Endodermal cell (in vitro differentiated cells): ENCODE measurements at places on chromosomes 6 and 20. TPM values are rescaled to one million over a fixed set of nuclear protein-coding genes. Genes with fewer than 3 reads are reported as not detected.

Gene VARS1
- total RNA-seq = 81.4 and 91.2 TPM in 2 replicates

Gene HRH3
- 0.16 TPM in 1 of 3 replicates, not detected in the others for total RNA-seq

Gene SRSF12
- total RNA-seq = 7.5 and 9.2 TPM in 2 replicates

Gene PRL
- total RNA-seq = not detected in 3 replicates

Gene DDX27
- total RNA-seq = 44.1 and 45.2 TPM in 2 replicates

Gene CST7
- total RNA-seq = not detected in 3 replicates

Gene SIRPD
- total RNA-seq = not detected in 2 replicates

Gene CPXM1
- total RNA-seq = 85.9 to 106 TPM (median 105 TPM) in 3 replicates

Gene SAPCD1
- total RNA-seq = 6.9 and 8.4 TPM in 2 replicates

Gene CCN2
- total RNA-seq = 26.3 to 55.2 TPM (median 29.4 TPM) in 3 replicates

Gene CDH4
- total RNA-seq = 0.75 to 1.8 TPM (median 1.5 TPM) in 3 replicates

Gene PRR18
- total RNA-seq = 0.42 to 1.4 TPM (median 0.63 TPM) in 3 replicates

Gene TNXB
- total RNA-seq = 3.8 and 4.0 TPM in 2 replicates

Gene OR2B6
- not detected in 3 replicates for total RNA-seq

Gene PTCRA
- not detected in 3 replicates for total RNA-seq

Gene MYL9
- 264 and 274 TPM in 2 replicates for total RNA-seq

Gene ATRN
- 27.4 and 31.2 TPM in 2 replicates for total RNA-seq

Gene ALDH5A1
- total RNA-seq = 6.8 to 9.6 TPM (median 9.5 TPM) in 3 replicates

Gene MCHR2
- total RNA-seq = not detected in 3 replicates

Gene STMND1
- total RNA-seq = not detected in 2 replicates

Gene GTSF1L
- not detected in 3 replicates for total RNA-seq

Gene GRM1
- total RNA-seq = 0.57 and 0.59 TPM in 2 replicates

Gene ESR1
- total RNA-seq = 0.14 TPM in 1 of 3 replicates, not detected in the others

Gene TMEM200A
- total RNA-seq = 7.6 and 8.8 TPM in 2 replicates

Gene KCNS1
- 0.18 to 0.34 TPM (median 0.28 TPM) in 3 replicates for total RNA-seq

Gene RXRB
- 25.8 to 34.1 TPM (median 27.2 TPM) in 3 replicates for total RNA-seq

Gene GGTLC1
- not detected in 3 replicates for total RNA-seq

Gene SAMHD1
- 1.2 to 4.3 TPM (median 3.7 TPM) in 3 replicates for total RNA-seq

Gene MCCD1
- not detected in 2 replicates for total RNA-seq

Gene SCRT2
- not detected in 2 replicates for total RNA-seq

Gene DDRGK1
- total RNA-seq = 52.3 and 55.0 TPM in 2 replicates

Gene SHLD1
- total RNA-seq = 6.6 and 6.9 TPM in 2 replicates

Gene TGM2
- 0.27 to 0.40 TPM (median 0.33 TPM) in 3 replicates for total RNA-seq

Gene BPIFB1
- total RNA-seq = 0.26 and 0.41 TPM in 2 replicates

Gene NAPB
- 12.6 to 16.2 TPM (median 15.7 TPM) in 3 replicates for total RNA-seq

Gene PLAGL2
- 11.8 to 25.7 TPM (median 25.5 TPM) in 3 replicates for total RNA-seq

Gene IMPG1
- not detected in 3 replicates for total RNA-seq

Gene ADTRP
- total RNA-seq = 0.20 TPM in 1 of 3 replicates, not detected in the others

Gene DCDC2
- total RNA-seq = 0.36 to 0.49 TPM (median 0.47 TPM) in 3 replicates

Gene KIF25
- total RNA-seq = 1.3 to 1.6 TPM (median 1.3 TPM) in 3 replicates

Gene PKIB
- total RNA-seq = 56.1 and 56.6 TPM in 2 replicates

Gene CALHM4
- total RNA-seq = not detected in 2 replicates

Gene PEX3
- total RNA-seq = 11.4 and 12.2 TPM in 2 replicates

Gene KHDC1
- 5.3 to 5.7 TPM (median 5.4 TPM) in 3 replicates for total RNA-seq

Gene PGC
- total RNA-seq = not detected in 2 replicates

Gene TSBP1
- not detected in 3 replicates for total RNA-seq

Gene PDRG1
- 15.6 to 20.4 TPM (median 18.1 TPM) in 3 replicates for total RNA-seq

Gene EMILIN3
- total RNA-seq = 3.9 and 5.3 TPM in 2 replicates

Gene CLIC5
- total RNA-seq = 0.11 TPM in 1 of 2 replicates, not detected in the other

Gene FHL5
- total RNA-seq = not detected in 3 replicates

Gene SEMG1
- total RNA-seq = 0.21 to 0.38 TPM in 2 of 3 replicates, not detected in the other

Gene PI16
- not detected in 2 replicates for total RNA-seq

Gene BIRC7
- total RNA-seq = 0.38 TPM in 1 of 3 replicates, not detected in the others

Gene SGK2
- total RNA-seq = 0.61 and 1.6 TPM in 2 replicates
